ENCODE measurements at places on chromosomes 1 and 21. TPM values are rescaled to one million over a fixed set of nuclear protein-coding genes. Genes with fewer than 3 reads are reported as not detected.

DNA sequence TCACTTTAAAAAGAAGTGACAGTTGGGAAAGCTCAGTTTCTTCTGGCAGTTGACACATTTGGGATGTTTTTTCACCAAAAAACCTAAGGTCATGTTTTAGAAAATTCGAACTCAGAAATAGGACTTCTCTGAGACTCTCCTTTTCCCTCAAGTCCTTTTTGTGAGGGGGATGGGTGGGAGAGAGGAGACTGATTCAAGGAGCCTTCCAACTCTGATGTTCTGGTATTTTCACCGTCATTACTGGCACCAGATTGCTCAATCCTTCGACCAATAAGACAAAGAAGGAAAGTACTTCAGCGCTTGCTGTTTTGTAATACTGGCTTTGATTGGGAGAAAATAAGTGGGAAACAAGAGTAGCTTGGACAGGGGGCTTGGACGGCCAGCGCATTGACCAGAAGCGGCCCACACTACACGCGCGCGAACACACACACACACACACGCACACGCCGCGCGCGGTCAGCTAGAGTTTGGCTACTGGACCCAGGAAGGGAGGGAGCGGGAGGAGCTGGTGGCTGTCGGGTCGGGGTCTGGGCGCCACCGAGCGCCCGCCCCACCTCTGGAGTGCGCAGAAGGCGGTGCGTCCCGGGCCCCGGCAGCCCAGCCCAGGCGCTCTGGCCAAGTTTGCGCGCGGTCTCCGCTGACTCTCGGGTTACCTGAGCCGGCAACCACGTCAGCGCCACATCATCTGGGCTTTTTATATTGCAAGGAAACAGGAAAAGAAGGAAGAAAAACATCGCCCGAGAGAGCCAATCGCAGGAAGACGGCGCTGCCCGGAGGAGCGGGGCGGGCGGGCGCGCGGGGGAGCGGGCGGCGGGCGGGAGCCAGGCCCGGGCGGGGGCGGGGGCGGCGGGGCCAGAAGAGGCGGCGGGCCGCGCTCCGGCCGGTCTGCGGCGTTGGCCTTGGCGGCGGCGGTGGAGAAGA lies at the start of gene KCNK1:
TSS of gene KCNK1 (plus strand) at position 855 of the 921 bp plus-strand sequence. CDS start at position 921, 66 bp downstream.
- DNase-seq: peak; percentile 86

SAMD11 gene
- 12.0 TPM for total RNA-seq

SLC9C2 gene
- total RNA-seq: 0.33 TPM

DNA sequence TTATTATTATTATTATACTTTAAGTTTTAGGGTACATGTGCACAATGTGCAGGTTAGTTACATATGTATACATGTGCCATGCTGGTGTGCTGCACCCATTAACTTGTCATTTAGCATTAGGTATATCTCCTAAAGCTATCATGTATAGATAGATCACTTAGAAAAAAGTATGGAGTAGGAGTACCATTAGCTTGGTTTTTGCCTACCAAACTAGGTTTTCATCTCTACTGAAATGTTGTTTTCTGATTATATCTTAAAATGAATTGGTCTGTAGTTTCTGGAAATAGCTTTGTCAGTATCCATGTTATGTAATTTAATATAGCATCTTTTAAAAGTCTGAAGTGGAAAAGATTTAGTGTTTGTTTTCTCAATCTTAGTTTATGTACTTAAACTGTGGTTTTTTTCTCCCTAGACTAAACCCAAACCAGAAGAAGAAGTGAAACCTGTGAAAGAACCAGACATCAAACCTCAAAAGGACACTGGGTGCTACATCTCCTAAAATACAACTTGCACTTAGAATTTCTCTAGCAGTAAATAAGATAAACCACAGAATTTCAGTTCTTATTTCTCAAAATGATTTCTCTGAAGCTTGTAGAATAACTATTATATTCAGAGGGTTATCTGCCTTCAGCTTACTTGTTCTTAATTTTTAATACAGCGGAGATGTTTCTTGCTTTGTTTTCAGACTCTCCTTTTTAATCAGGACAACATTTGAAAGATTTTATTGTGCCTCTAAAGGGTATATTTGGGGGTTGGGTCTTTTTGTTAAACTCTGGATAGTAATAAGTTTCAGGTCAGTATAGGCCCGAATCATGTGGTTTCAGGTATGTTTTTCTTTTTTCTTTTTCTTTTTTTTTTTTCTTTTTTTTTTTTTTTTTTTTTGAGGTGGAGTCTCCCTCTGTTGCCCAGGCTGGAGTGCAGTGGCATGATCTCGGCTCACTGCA lies 4.5 kb upstream of the FAM177B start:
- DNase-seq: no peak

GRCh38 chr1:212108187-212108586 lies 72.6 kb downstream of the DTL start:
- no peak for DNase-seq

Data from right cardiac atrium (tissue), 5 donors.